ENCODE measurements at places on chromosomes 4 and X.

DNA sequence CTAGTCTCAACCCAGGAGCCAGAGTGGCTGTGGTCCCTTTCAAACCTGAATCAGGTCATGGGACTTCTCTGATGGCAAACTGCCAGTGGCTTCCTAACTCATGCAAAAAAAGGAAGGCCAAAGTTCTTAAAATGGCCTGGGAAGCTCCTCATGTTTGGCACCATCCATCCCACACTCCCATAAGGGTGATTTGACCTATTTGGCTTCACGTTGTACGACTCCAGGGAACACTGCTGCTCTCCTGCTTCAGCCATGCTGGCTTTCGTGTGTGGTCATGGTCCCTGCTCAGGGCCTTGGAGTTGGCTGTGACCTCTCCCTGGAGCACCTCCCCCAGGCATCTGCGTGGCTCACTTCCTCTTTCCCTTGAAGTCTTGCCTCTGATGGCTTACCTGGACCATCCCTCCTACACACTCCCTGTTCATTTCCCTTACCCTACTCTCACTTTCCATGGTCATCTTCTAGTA lies 12.8 kb upstream of the TMSB4X start:
- no peak for DNase-seq

- no peak for DNase-seq
These were observed 65.6 kb downstream of the ATXN3L start for GRCh38 chrX:13254076-13254785.

DNA sequence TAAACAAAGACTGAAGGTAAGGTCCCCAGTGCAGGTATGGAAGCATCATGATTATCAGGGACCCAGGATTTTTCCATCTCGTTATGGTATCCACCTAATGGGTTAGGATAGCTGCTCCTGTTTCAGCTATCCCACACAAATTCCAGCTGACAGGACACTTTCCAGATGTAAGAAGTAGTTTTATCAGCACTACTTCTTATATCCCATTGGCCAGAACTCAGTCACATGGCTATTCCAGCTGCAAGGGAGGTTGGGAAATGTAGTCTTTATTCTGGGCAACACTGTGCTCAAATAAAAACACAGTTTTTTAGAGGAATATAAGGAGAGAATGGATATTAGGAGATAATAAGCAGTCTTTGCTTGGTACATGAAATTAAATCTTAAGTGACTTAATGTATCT lies 96.7 kb downstream of the SRPX start:
- DNase-seq: no peak

- no peak for DNase-seq
These were observed 7.7 kb upstream of the F11 start for GRCh38 chr4:186258216-186258811.

Data from cerebellar nuclear complex (tissue), 1 donor.